ENCODE measurements at places on chromosomes 3 and 15. TPM values are rescaled to one million over a fixed set of nuclear protein-coding genes. Genes with fewer than 3 reads are reported as not detected.

DNA sequence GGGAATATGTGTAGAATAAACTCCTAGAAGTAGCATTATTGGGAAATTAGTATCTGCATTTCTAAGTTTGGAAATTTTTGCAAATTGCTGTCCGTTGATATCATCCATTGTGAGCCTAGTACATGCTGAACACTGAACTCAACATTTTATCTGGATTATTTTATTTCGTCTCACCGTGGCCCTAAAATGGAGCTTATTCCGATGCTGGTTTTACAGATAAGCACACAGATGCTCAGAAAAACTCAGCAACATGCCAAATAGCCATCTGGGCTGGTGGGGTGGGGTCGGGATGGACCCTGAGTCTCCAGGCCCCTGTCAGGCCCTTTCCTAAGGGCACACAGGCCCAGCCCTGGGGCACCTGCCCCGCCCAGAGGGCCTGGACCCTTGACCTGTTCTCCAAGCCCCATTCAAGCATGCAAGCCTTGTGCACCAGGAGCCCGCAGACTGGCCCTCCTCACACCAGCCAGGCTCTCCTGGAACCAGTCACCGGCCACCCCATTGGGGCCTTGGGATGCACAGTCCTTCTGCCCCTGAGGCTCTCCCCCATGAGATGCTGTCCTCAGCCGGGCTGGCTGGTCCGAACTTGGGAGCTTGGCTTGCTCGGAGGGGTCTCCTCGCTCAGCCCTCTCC lies 20.7 kb upstream of the KLF13 start:
- H3K27ac ChIP-seq: no peak overlapping the region
- H3K36me3 ChIP-seq: no peaks in the 10 kb centered on the region
- no peak for DNase-seq

Gene CIDEC
- polyA plus RNA-seq: 75.3 TPM

Gene HDC
- not detected for polyA plus RNA-seq

Gene AGTR1
- 1.4 TPM for polyA plus RNA-seq

- H3K27me3 ChIP-seq: no peaks in the 10 kb centered on the region
- H3K27ac ChIP-seq: no peak overlapping the region
- no peak for DNase-seq
- no peaks in the 10 kb centered on the region for H3K36me3 ChIP-seq
Observed at GRCh38 chr3:128239304-128239703, 86.0 kb downstream of the EEFSEC start.

DNA sequence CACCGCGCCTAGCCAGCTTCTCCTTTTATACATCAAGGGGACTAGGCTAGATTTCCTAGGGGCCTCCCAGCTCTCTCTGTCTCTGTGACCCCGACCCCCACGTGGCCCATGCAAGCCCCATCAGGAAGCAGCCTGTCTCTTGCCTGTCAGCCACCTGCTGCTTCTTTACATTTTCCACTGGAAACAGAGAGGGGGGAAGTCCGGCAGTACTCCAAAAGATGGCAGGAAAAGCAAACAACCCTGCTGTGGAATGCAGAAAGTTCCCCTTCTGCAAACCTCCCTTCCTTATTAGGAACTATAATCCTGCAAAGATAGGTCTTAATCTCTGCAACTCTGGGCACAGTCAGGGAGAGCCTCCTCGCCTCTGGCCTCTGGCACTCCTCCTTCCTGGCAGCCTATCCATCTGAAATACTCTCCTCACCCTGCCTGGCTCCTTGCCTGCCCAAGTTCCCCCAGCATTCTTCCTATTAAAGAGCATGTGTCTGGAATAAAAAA lies 47.4 kb upstream of the HACD2 start:
- H3K27ac ChIP-seq: peak overlapping the region; percentile 32
- no peak overlapping the region for H3K4me3 ChIP-seq
- DNase-seq: no peak

- no peaks in the 10 kb centered on the region for H3K4me1 ChIP-seq
- no peak overlapping the region for H3K4me3 ChIP-seq
- no peaks in the 10 kb centered on the region for H3K36me3 ChIP-seq
- H3K27me3 ChIP-seq: no peaks in the 10 kb centered on the region
- H3K27ac ChIP-seq: no peak overlapping the region
- no peak for DNase-seq
Observed at GRCh38 chr3:48997714-48998637, 7.9 kb downstream of the P4HTM start.

DNA sequence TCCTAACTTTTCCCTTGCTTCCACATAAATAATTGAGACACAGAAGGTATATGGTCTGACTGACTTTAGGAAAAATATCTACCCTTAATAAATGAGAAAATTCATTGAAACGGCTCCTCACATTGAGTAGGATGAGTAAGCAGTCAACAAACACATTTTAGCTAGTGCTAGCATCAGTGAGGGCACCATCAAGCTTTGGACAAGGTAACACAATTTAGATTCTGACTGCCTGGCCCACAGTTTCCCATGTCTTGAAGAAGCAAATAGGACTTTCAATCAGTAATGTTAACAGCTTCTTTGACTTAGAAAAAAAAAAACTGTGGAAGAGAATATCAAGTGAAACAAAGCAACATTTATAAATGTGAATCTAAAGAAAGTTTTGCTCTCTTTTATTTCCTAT lies 70.1 kb upstream of the MBNL1 start:
- no peak for DNase-seq
- H3K4me3 ChIP-seq: no peak overlapping the region
- peak overlapping the region; percentile 54 for H3K27ac ChIP-seq
- no peaks in the 10 kb centered on the region for H3K27me3 ChIP-seq
- H3K36me3 ChIP-seq: no peaks in the 10 kb centered on the region

GRCh38 chr3:144324076-144324475 lies 352.5 kb downstream of the DIPK2A start:
- no peak overlapping the region for H3K27ac ChIP-seq
- H3K4me1 ChIP-seq: no peaks in the 10 kb centered on the region
- no peak for DNase-seq
- no peak overlapping the region for H3K4me3 ChIP-seq
- no peaks in the 10 kb centered on the region for H3K36me3 ChIP-seq

Gene MAN2C1
- polyA plus RNA-seq: 49.2 TPM

DNA sequence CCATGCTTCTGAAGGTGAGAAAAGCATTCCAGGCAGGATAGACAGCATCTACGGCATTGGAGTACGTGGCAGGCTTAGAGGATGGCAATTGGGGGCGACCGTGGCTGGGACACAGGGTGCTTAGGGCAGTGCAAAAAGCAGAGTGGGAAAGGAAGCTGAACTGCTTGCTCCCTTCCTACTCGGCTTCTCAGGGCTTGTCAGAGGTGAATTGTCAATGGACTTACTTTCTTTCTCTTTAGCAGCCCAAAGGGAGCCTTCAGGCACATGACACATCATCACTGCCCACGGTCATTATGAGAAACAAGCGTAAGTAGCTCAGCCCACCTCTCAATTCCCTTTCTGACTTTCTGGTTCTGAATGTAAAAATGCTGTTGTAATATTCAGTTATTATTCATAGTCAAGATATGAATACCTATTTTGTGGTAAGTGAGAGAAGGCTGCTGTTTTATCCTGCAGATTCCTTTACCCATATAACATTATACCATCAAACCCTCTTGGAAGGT lies 84.3 kb downstream of the KLHL25 start:
- H3K4me1 ChIP-seq: peaks cover 17% of the 10 kb centered on the region
- no peaks in the 10 kb centered on the region for H3K36me3 ChIP-seq
- no peaks in the 10 kb centered on the region for H3K27me3 ChIP-seq
- no peak overlapping the region for H3K27ac ChIP-seq
- DNase-seq: no peak

GRCh38 chr3:14137004-14137403 lies 12.2 kb downstream of the TMEM43 start:
- H3K36me3 ChIP-seq: peaks cover 8% of the 10 kb centered on the region
- H3K27me3 ChIP-seq: no peaks in the 10 kb centered on the region
- H3K4me3 ChIP-seq: no peak overlapping the region
- H3K27ac ChIP-seq: peak overlapping the region; percentile 80
